Spinal cord (tissue), 10 donors: ENCODE measurements at places on chromosomes 11 and 22. TPM values are rescaled to one million over a fixed set of nuclear protein-coding genes. Genes with fewer than 3 reads are reported as not detected.

The KRTAP5-8 gene
- not detected for polyA plus RNA-seq

The GGTLC2 gene
- 0.63 TPM for polyA plus RNA-seq

The MUC2 gene
- polyA plus RNA-seq, result not detected

The C11orf97 gene
- polyA plus RNA-seq, result 1.3 TPM

The POGLUT3 gene
- 17.5 TPM for polyA plus RNA-seq

The CCDC89 gene
- polyA plus RNA-seq, result 1.2 TPM

The MPZL3 gene
- polyA plus RNA-seq, result 1.4 TPM

The DBX1 gene
- 0.15 TPM for polyA plus RNA-seq

The SYCE3 gene
- polyA plus RNA-seq, result not detected

The PDGFB gene
- polyA plus RNA-seq, result 18.1 TPM

The FREY1 gene
- 0.57 TPM for polyA plus RNA-seq

The PKNOX2 gene
- 41.2 TPM for polyA plus RNA-seq

The TSPAN32 gene
- polyA plus RNA-seq, result 2.8 TPM

The HRAS gene
- polyA plus RNA-seq, result 147 TPM

The ABTB2 gene
- polyA plus RNA-seq, result 14.3 TPM

The RAB38 gene
- polyA plus RNA-seq, result 3.7 TPM

The TTC12 gene
- 12.3 TPM for polyA plus RNA-seq

The PARVG gene
- 5.8 TPM for polyA plus RNA-seq

The CEND1 gene
- polyA plus RNA-seq, result 162 TPM

The SCN4B gene
- polyA plus RNA-seq, result 31.2 TPM

The LZTR1 gene
- 68.5 TPM for polyA plus RNA-seq

The KRTAP5-7 gene
- 1.0 TPM for polyA plus RNA-seq

The TMPRSS13 gene
- 0.32 TPM for polyA plus RNA-seq

The UBQLNL gene
- 0.33 TPM for polyA plus RNA-seq

The ZNF215 gene
- 4.3 TPM for polyA plus RNA-seq

The PRAME gene
- not detected for polyA plus RNA-seq

The PKP3 gene
- 0.77 TPM for polyA plus RNA-seq

The GUCY1A2 gene
- polyA plus RNA-seq, result 10.8 TPM

The OR51E2 gene
- 0.26 TPM for polyA plus RNA-seq

The RNF141 gene
- polyA plus RNA-seq, result 59.0 TPM

The OR52A1 gene
- 0.05 TPM for polyA plus RNA-seq

The CRYBB3 gene
- 1.6 TPM for polyA plus RNA-seq

The TLCD5 gene
- 15.7 TPM for polyA plus RNA-seq
